ENCODE measurements at places on chromosomes 5 and 9. TPM values are rescaled to one million over a fixed set of nuclear protein-coding genes. Genes with fewer than 3 reads are reported as not detected.

- H3K4me3 ChIP-seq, result no peak overlapping the region
- H3K27ac ChIP-seq, result no peak overlapping the region
- no peak for DNase-seq
- H3K27me3 ChIP-seq, result no peaks in the 10 kb centered on the region
Observed at GRCh38 chr5:167071981-167072610, 1219.3 kb upstream of the WWC1 start.

GRCh38 chr5:42306287-42306686, 117.0 kb upstream of the GHR start:
- no peak overlapping the region for H3K27ac ChIP-seq
- no peaks in the 10 kb centered on the region for H3K4me1 ChIP-seq
- H3K27me3 ChIP-seq, result no peaks in the 10 kb centered on the region

Gene TRIM7
- not detected for total RNA-seq

Gene CAVIN4
- 10.1 TPM for total RNA-seq

Gene CTNND2
- total RNA-seq, result 6.5 TPM

DNA sequence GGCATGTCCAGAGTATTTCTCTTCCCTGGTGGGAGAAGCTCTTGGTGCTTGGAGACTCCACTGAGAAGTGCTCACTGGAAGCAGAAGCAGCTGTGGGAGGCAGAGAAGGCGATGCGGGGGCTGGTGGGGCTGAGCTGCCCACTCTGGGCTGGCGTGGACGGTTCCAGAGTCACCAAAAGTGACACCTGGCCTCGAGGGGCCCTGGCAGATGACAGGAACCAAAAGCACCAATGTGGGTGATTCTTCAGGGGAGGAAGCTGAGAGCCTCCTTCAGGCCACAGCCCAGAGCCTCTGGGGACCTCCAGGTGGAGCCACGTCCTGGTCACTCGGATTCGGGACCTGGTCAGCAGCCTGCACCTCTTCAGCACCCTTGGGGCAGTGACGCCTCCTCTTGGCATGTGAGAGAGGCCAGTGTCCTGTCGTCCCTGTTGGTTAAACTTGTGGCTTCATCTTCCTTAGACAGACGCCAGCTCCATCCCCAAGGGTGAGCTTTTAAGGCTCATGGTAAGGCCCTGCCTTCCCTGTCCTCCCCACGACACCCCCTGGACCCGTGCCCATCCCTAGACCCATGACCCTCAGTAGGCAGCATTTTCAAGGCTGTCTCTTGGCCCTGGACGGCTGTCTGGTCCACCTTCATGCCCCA, 78.7 kb upstream of the IRX4 start:
- no peaks in the 10 kb centered on the region for H3K4me1 ChIP-seq
- no peaks in the 10 kb centered on the region for H3K36me3 ChIP-seq
- no peak overlapping the region for H3K27ac ChIP-seq
- H3K4me3 ChIP-seq, result no peak overlapping the region

Gene AFAP1L1
- 0.55 TPM for total RNA-seq

- H3K36me3 ChIP-seq, result no peaks in the 10 kb centered on the region
- peak; percentile 52 for DNase-seq
- no peak overlapping the region for H3K4me3 ChIP-seq
- H3K4me1 ChIP-seq, result no peaks in the 10 kb centered on the region
Observed at GRCh38 chr9:5575000-5575399, 53.9 kb upstream of the RIC1 start.

Gene SPATA31C1
- total RNA-seq, result not detected

DNA sequence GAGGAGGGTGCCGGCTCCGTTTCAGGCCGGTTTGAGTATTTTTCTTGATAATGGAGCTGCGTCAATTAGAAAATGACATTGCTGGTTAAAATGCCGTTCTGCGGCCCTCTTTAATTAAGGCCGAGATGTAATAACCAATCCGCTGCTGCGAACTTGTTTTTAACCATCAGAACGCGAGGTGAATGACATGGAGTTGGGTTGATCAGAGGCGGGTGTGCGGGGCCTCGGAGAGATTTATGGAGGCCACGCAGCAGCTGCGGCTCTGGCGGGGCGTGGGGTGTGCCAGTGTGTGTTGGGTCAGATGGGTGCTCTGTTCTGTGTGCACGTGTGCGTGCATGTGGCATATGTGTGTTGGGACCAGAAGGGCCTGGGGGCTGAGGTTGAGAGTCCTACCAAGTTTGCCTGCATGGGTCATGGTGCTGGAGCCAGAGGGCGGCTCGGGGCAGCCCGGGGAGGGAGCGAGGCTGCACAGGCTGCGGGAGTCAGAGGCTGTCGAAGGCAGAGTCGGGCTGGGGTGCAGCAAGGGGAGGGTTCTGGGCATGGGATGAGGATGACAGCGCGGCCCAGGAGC, 25.4 kb downstream of the RXRA start:
- H3K36me3 ChIP-seq, result no peaks in the 10 kb centered on the region
- peaks cover 9% of the 10 kb centered on the region for H3K4me1 ChIP-seq
- DNase-seq, result no peak
- no peak overlapping the region for H3K4me3 ChIP-seq
- no peaks in the 10 kb centered on the region for H3K27me3 ChIP-seq

DNA sequence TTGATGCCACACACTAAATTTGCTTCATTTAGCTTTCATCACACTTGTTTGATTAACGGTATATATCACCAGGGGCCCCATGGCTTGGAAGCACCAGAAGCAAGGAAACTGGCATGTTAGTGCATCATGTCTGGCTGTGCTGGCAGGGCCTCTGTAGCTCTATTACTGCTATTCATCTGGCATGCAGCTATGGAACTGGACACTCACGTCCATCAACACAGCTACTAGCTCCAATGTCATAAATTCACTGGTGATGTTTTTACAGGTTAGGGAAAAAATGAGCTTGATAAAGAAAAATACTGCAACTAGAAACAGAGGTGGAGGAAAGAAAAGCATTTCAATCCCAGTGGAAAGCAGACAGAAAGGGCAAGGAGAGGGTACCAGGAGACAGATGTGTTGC, 343.2 kb downstream of the DEPDC1B start:
- peaks cover 3% of the 10 kb centered on the region for H3K4me1 ChIP-seq
- H3K27me3 ChIP-seq, result no peaks in the 10 kb centered on the region
- no peaks in the 10 kb centered on the region for H3K36me3 ChIP-seq

DNA sequence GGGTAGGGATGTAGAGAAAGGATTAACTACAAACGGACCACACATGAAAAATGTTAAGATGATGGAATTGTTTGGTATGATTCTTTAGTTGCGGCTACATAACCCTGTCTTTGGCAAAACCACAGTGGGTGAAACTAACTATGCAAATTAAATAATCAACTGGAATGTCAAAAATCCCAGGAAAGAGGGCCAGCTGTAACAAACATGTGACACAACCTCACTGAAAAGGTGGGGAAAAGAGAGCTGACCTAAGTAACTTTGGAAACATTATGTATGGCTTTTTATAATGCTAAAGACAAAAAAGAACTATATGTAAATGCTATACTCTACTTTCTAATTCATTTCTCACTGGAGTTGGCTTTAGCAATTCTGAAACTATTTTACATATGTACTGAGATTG, 252.0 kb downstream of the MRPS30 start:
- H3K36me3 ChIP-seq, result no peaks in the 10 kb centered on the region
- H3K4me3 ChIP-seq, result no peak overlapping the region
- H3K27ac ChIP-seq, result no peak overlapping the region
- no peaks in the 10 kb centered on the region for H3K4me1 ChIP-seq
- no peak for DNase-seq

Data from endodermal cell (in vitro differentiated cells).